Placental epithelial cell (primary cell): ENCODE measurements at places on chromosomes 2 and 18. TPM values are rescaled to one million over a fixed set of nuclear protein-coding genes. Genes with fewer than 3 reads are reported as not detected.

CAPN14 gene
- under 0.01 and 0.11 TPM in 2 replicates for total RNA-seq

ZNF142 gene
- 12.2 and 15.5 TPM in 2 replicates for total RNA-seq

GBX2 gene
- total RNA-seq: not detected in 2 replicates

ASB1 gene
- total RNA-seq: 14.9 and 26.5 TPM in 2 replicates

SERPINB3 gene
- not detected in 2 replicates for total RNA-seq

KCNIP3 gene
- total RNA-seq: 26.0 and 27.1 TPM in 2 replicates

CNGA3 gene
- under 0.01 TPM in 1 of 2 replicates, not detected in the other for total RNA-seq

TMEM17 gene
- total RNA-seq: 0.87 and 1.6 TPM in 2 replicates

TRIM54 gene
- total RNA-seq: not detected in 2 replicates

PPP4R3B gene
- total RNA-seq: 39.3 and 47.8 TPM in 2 replicates

NLRC4 gene
- not detected in 2 replicates for total RNA-seq

STON1 gene
- total RNA-seq: 6.0 and 8.6 TPM in 2 replicates

SERPINB13 gene
- total RNA-seq: not detected in 2 replicates

LYPD1 gene
- total RNA-seq: not detected in 2 replicates

IGFBP5 gene
- total RNA-seq: 3.0 and 335 TPM in 2 replicates

LRRTM1 gene
- total RNA-seq: under 0.01 TPM in 1 of 2 replicates, not detected in the other

ERBB4 gene
- total RNA-seq: not detected in 2 replicates

CDH2 gene
- total RNA-seq: 10.3 and 16.5 TPM in 2 replicates

YWHAQ gene
- total RNA-seq: 614 and 713 TPM in 2 replicates

ALK gene
- total RNA-seq: under 0.01 TPM in 2 replicates

SGPP2 gene
- not detected in 2 replicates for total RNA-seq

ITGB6 gene
- 1,146 and 1,311 TPM in 2 replicates for total RNA-seq

KDM3A gene
- total RNA-seq: 22.7 and 40.8 TPM in 2 replicates

IL37 gene
- total RNA-seq: not detected in 2 replicates

BOK gene
- 138 and 210 TPM in 2 replicates for total RNA-seq

TMEM200C gene
- 0.11 and 0.79 TPM in 2 replicates for total RNA-seq
